ENCODE measurements at places on chromosomes 6 and 20.
A peak's percentile ranks its signal among the peaks of the same experiment; 100 is the strongest.

DNA sequence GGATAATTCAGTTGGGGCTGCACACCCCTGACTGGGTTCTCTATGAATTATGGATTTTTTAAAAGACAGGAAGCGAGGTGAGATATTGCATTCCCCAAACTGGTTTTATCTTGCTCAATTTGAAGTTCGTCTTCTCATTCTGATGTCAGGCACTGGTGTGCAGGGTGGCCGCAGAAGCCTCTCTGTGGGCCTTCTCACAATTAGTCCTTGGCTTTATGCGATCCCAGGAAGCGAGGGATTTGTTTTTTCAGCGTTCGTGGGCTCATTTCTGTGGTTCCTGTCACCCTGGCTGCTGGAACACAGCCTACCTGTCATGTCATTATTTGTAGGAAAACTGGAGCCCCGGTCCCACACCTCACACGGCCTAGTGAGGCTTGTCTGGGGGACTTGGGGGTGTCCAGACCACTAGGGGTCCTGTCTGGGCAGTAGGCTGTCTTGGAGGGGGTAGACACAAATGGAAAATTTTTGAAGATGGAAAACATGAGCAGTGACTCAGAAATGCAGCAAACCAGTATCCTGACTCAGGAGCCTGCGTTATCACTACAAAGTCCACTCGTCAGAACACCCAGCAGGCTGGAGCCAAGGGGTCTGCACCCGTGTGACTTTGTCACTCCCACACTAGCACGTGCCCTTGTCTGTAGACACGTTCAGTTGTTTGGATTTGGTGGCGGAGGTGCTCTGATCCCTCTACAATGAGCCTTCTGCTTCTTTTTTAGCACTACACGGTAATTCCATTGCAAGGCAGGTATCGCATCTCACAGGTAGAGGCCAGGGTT lies 42.2 kb downstream of the GNAS-AS1 start:
- DNase-seq: no peak

DNA sequence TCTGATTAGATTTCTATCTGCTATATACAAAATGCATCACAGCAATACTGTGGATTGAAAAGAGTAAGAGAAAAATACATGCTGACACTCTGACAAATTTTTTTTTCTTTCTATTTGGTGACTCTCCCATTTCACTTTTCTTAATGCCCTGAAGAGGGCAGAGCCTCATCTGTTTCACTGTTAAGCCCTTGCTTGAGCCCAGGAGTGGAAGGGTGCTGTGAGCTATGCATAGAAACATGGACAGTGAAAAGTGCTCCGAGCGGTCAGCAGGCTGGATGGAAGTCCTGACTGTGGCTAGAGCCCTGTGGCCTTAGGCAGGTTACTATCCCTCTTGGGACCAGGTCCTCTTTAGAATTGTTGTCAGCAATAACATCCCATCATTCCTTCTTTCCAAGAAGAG lies 17.4 kb upstream of the CSE1L start:
- DNase-seq: no peak

DNA sequence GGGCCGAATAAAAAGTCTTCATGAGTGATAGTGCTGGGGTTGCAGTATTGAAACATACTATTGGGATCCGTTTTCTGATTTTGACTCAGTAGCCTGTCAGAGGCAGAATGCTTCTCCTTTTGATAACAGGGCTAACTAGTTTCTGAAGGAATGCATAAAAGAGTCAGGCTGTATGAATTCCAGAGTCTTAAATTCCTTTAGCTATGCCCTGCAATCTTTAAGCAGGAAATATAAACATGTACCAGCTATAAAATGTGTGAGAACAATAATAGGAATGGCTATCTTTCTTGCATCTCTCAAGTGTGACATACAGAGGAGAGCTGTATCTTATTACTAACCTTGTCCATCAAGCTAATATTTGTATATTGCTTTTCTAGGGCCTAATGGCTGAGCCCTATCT lies 917.1 kb downstream of the KIF16B start:
- no peak for DNase-seq

DNA sequence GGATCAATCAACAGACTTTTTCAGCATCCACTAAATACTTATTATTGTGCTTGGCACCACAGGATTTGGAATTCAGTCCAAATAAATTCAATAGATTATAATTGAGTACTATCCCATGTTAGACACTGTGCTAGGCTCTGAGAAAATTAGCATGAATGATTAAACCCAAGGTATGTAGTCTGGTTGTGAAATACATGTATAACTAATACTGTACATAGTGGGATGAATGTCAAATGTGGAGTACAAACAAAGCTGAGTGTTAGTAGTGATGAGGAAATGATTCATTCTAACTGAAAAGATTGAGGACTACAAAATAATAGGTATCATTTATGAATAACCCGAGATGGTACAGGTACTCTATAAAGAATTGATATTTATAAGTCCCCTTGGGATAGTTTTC lies 111.9 kb upstream of the FLRT3 start:
- no peak for DNase-seq

DNA sequence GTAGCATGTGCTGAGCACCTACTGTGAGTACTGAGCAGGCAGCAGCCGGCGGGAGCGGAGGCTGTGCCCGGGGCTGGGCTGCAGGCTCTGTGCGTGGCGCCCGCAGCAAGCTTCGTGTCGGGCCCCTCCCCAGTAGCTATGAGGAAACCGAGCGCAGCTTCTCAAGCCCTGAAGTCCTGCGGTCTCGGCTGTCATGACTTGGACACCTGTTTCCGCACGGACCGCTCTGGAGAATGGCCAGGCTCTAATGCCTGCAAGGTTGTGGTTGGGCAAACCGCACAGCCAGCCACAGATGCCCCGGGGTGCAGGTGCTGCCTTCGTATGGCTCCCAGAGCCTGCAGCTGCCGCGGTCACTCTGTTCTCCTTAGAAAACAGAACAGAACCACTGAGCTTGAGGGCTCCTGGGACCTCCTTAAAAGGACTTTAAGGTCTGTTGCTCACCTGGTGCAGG lies 33.7 kb downstream of the PYGB start:
- DNase-seq: peak; percentile 26

GRCh38 chr6:38479331-38479730 lies 160.4 kb downstream of the BTBD9 start:
- DNase-seq: no peak

- DNase-seq: no peak
Measured at GRCh38 chr6:115839583-115840181, 221.0 kb downstream of the FRK start.

DNA sequence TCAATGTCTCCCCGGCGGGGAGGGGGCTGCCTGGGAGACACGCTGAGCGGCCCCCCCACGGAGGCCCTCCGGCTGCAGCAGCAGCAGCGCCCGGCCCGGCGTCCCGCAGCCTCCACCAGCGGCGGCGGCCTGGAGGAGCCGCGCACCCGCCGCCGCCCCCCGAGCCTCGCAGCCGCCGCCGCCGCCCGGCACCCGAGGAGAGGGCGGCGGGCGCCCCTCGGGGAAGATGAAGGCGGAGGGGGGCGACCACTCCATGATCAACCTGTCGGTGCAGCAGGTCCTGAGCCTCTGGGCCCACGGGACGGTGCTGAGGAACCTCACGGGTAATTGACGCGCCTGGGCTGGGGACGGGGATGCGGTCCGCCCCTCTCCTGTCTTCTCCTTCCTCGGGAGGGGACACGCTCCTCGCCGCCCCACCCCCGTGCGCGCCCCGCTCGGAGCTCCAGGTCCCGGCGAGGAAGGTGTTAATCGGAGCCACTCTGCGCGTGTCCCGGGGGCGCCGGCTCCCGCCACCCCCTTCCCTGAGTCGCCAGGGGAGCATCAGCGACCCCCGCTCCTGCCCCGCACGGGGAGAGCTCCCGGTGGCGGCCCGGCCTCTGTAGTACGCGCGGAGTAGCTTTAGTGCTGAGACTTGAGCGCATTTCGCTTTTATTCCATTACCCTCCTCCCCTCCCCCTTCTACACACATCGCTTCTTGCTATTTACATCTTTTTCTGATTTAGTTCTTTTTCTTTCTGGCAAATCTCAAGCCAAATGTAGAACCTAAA lies 686 bp downstream of the TMEM170B start:
- no peak for DNase-seq

DNA sequence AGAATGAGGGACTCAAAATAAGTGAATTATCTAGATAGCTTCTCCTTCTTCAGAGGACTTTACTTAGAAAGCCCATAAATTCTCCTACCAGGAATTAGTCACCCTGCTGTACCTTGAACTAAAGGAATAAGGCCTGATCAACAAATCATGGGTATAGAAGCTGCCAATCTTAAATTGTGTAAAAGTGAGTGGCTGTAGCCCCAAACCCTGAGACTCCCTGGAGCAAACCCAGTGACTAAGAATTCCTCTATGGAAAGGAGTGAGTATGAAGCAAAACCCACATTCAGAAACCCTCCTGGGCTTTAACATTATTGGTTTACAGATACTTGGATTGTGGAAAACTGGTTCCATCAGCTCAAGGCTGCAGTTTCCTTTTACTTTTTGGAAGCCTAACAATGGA lies 285.8 kb upstream of the TBX18 start:
- DNase-seq: no peak

- no peak for DNase-seq
Measured at GRCh38 chr20:12014736-12015135, 97.0 kb downstream of the BTBD3 start.

GRCh38 chr6:129276986-129277385 lies 394.0 kb downstream of the LAMA2 start:
- DNase-seq: no peak

GRCh38 chr6:30322527-30323501 lies 3.9 kb upstream of the TRIM39 start:
- DNase-seq: no peak

- DNase-seq: no peak
Measured at GRCh38 chr6:43138267-43138666, 32.8 kb upstream of the SRF start.

DNA sequence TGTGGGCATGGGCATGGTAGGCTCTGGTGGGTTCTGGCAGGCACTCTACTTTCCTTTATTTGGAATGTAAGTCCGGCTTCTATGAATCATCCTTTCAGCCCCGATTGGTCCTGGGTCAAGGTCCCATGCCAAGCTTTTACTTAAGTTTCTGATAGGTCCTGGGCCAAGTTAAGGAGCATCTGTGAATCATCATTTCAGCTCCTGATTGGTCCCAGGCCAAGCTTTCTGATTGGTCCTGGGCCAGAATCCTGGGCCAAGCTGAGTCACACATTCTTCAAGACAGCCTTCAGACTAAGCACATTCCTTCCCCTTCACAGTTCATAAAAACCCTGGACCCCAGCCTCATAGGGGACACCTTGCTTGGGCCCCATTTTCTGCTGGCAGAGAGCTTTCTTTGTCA lies 231.0 kb upstream of the EYS start:
- peak; percentile 25 for DNase-seq

- no peak for DNase-seq
Measured at GRCh38 chr6:52616059-52616690, 39.3 kb upstream of the TRAM2 start.

- no peak for DNase-seq
Measured at GRCh38 chr20:20668639-20669038, 43.8 kb downstream of the RALGAPA2 start.

GRCh38 chr20:19506021-19506420 lies 252.0 kb upstream of the RIN2 start:
- DNase-seq: no peak

GRCh38 chr20:32201296-32201976 lies 6.1 kb downstream of the PLAGL2 start:
- no peak for DNase-seq

- DNase-seq: no peak
Measured at GRCh38 chr6:88866856-88867255, 96.6 kb downstream of the RNGTT start.

DNA sequence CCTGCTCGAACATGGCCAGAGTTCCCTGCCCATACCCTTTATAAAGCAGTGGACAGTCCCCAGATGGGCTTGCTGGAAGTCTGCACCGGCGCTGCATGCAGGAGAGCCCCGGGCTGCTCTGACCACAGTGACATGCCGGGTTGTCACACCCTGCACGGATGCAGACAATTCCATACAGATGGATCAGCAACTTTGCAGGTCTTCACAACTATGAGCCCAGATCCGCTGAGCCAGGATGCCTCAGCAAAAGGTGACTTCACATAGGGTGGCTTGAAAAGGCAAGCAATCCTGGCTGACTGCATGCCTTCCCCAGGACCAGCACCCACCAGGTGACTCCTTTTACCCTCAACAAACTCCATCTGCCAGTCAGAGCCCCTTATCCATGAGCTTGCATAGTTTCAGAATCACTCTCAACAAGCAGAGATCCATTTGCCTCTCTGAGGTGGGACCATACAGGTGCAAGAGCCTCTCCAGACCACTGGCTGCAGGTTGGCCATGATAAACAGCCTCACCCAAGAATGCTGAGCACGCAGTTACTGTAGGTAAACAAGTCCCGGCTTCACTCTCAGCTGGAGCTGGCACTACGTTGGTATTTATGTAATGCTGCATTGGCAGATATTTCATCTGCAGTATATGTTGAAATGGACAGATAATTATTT lies 183.0 kb upstream of the QKI start:
- no peak for DNase-seq

GRCh38 chr6:35049900-35050756 lies 91.0 kb downstream of the TCP11 start:
- peak; percentile 74 for DNase-seq

GRCh38 chr6:43494321-43494720 lies 15.8 kb downstream of the LRRC73 start:
- DNase-seq: no peak

- no peak for DNase-seq
Measured at GRCh38 chr6:33828764-33829731, 25.2 kb upstream of the MLN start.

DNA sequence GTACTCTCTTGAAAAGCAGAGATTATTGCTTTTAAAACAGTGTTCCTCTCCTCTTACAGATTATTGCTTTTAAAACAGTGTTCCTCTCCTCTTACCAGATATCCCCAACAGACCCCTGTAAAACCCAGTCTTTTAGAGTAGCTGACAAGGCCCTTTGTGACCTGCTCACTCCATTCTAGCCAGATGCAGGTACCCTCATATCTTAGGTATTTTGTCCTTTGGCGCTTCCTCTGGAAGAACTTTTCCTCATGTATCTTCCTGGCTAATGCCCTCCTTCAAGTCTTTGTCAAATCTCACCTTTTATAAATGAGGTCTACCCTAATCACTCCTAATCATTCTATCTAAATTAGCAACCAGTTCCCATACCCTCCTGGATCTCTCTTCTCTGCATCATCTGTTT lies 536.0 kb downstream of the BTBD3 start:
- DNase-seq: no peak

DNA sequence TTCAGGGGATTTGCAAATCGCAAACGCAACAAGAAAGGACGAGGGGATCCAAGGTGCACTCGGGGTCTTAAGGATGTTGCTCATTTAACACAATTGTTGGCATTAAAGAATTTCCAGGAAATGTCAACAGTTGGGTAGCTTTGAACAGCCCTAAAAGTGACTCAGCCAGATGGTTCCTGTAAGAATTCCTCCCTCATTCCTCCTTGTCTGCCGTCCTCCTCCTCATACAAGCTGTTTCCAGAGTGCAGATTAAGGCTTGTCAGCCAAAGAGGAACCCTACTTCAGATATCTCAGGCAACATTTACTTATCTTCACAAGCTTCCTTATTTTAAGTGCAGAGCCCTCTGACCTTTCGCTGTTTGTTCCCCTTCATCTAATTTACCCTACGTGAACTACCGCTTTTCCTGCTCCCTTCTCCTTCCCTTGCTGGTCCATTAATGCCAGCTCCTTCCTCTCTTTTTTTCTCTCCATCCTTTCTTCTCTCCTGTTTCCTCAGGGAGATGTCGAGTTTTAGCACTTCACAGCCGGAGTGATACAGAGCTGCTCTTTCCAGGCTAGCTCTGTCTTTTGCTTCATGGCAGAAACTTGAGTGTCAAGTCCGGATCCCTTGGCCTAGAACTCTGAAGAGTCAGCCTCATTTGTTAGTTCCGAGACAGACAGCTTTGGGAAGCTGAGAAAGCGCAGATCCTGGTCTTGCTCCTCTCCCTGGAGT lies 26.1 kb upstream of the TBC1D7 start:
- DNase-seq: no peak
